ENCODE measurements at places on chromosomes 5 and 9.
A peak's percentile ranks its signal among the peaks of the same experiment; 100 is the strongest.

DNA sequence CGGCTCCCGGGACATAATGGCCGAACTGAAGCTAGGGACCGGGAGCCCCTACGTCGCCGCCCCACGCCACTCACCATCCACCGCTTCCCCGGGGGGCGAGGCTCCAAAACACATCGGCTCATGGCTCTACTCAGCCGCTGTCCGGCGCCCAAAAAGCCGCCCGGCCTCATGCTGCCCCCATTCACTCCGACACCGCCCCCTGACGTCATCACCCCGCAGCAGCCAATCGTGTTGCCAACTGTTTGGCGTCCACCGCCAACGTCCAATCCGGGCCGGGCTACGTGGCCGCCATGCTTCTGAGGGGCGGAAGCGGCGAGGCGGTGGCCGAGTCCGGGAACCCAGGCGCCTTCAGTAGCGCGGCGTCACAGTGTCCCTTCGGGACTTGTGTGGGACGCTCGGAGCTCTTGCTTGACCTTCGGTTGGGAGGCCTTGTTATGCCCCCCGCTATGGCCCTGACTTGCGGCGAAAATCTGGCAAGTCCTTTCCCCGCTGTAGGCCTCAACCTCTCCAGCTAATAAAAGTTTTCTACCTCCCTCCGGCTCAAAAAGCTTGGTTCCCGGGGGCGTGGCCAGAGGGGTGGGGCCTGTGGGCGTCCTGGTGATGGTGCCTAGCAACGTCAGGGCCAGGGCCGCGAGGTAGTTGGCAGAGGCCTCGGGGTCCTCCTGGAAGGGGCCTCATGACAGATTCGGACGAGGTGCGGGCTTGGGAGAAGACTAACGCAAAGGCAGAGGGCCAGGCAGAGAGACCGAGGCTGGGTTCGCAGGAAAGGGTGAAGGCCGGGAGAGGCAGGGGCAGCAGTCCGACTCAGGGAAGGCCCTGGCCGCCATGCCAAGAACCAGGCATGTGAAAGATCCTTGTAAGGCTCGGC is at the start of the genes PTRH1 and TTC16:
PTRH1 (minus strand) TSS at position 194 of the 868 bp plus-strand sequence; CDS start at position 170, 24 bp downstream.
TTC16 (plus strand) TSS at position 610 of the 868 bp plus-strand sequence; CDS start at position 677, 67 bp downstream.
- peak; percentile 98 for DNase-seq

GRCh38 chr5:3595006-3595961 is at the start of gene IRX1:
Gene IRX1 (plus strand): TSS chr5:3595832. CDS start chr5:3596106, 274 bp downstream.
- no peak for DNase-seq

DNA sequence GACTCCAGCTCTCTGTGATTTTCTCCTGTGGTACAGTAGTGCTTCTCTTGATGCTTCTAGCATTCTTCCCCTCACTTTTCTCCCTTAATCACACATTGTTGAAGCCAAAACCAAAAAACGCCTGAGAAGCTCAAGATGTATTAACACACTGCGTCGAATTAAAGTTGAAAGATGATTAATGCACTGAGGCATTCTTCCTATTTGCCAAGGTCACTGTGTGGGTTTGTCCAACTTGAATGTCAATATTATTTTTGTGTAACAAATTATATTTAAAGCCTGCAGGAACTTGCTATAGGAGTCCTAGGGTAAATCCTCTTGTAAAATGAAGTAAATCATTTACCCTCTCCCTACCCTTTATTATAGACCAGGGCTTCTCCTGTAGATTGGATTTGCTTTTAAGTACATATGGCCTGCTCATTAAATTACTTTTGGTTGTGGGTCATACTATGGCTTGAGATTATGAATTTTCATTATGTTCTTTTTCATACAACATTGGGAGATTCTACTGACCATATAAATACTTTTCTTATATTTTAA is 68.1 kb downstream of the GDA start:
- no peak for DNase-seq

DNA sequence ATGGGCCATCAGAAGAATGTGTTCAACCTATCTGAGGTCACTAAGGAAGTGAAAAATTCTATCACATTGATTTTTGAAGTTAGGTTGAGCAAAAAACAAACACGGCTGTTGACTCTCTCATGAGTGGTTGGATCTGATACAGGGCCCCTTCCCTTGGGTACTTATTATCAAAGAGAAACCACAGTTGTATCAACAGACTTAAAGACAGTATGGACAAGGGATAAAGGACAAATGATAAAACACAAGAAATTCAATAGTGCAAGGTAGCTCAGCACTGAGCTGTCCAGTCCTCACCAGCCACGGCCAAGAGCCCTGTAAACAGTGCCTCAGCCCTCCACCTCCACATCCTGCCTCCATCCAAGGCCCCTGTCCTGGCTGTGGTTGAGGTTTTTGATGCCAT is 86.9 kb downstream of the UBE2QL1 start:
- no peak for DNase-seq

- no peak for DNase-seq
Observed at GRCh38 chr9:136170006-136170901, 34.7 kb downstream of the LHX3 start.

- no peak for DNase-seq
Observed at GRCh38 chr9:14906000-14906399, 4.2 kb downstream of the FREM1 start.

- DNase-seq: no peak
Observed at GRCh38 chr9:76018235-76018634, 127.8 kb downstream of the PCSK5 start.

GRCh38 chr5:178808886-178809285 is 50.9 kb upstream of the ZNF354B start:
- no peak for DNase-seq

GRCh38 chr5:63050916-63051315 is 472.3 kb downstream of the LRRC70 start:
- no peak for DNase-seq

GRCh38 chr5:51811883-51812471 is 428.7 kb downstream of the ISL1 start:
- DNase-seq: no peak

- DNase-seq: no peak
Observed at GRCh38 chr5:178108966-178109365, 4.4 kb upstream of the N4BP3 start.

DNA sequence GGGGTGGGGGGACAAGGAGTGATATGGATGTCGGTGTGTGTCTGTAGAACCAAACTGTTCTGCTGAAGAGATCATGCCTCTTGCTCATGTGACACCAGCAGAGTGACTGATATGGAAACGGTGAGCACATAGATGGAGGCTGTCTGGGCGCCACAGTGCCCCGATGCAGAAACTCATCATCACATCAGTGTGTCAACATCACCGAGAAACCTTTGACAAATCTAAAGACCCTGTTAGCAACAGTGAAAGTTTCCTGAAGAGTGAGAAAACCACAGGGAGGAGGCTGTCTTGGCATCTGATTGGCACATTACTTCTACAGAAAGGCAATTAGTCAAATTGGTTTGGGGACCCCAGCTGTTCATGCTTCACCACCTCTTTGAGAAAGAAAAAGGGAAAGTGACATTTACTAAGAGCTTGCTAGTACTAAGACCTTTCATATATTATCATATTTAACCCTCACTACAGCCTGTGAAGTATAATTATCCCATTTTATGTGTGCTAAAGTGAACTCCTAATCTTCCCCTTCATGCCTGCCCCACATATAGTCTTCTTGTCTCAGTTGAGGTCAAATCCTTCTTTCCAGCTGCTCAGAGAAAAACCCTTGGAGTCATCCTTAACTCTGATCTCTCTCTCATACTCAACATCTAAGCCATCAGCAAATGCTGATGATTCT is 25.6 kb downstream of the CSF2 start:
- DNase-seq: no peak

GRCh38 chr5:177495243-177496060 is 2.0 kb downstream of the PDLIM7 start:
- DNase-seq: peak; percentile 79

- DNase-seq: no peak
Observed at GRCh38 chr9:132562306-132562573, 20.2 kb upstream of the BARHL1 start.

DNA sequence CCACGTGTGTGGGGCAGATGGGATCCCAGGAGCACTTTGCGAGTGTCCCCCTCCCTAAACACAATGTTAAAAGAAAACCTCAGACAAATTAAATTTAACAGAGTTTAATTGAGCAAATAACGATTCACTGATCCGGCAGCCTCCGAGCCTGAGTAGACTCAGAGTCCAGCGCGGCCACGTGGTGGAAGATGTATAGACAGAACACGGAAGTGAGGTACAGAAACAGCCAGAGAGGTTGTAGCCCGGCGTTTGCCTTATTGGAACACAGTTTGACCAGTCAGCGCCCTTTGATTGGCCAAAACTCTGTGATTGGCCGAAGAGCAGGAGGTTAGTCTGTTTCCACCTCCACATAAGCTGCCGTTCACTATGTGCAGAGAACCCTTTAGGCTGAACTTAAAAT is 363.0 kb upstream of the IRX2 start:
- no peak for DNase-seq

GRCh38 chr5:82365026-82365425 is 86.9 kb upstream of the RPS23 start:
- no peak for DNase-seq

- DNase-seq: no peak
Observed at GRCh38 chr5:165079389-165079788, 1574.0 kb downstream of the MAT2B start.

GRCh38 chr5:89595056-89595455 is 712.1 kb upstream of the MEF2C start:
- no peak for DNase-seq

DNA sequence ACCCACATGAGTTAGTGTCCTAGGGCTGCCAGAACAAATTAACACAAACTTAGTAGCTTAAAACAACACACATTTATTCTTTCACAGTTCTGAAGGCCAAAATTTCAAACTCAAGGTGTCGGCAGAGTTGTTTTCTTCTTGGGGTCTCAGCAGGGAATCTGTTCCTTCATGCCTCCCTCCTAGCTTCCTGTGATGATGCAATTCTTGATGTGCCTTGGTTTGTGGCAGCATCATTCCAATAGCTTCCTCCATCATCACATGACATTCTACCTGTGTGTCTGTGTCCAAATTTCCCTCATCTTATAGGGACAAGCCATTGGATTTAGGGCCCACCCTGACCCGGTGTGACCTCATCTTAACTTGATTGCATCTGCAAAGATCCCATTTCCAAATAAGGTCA is 12.2 kb upstream of the SLC25A48 start:
- no peak for DNase-seq

DNA sequence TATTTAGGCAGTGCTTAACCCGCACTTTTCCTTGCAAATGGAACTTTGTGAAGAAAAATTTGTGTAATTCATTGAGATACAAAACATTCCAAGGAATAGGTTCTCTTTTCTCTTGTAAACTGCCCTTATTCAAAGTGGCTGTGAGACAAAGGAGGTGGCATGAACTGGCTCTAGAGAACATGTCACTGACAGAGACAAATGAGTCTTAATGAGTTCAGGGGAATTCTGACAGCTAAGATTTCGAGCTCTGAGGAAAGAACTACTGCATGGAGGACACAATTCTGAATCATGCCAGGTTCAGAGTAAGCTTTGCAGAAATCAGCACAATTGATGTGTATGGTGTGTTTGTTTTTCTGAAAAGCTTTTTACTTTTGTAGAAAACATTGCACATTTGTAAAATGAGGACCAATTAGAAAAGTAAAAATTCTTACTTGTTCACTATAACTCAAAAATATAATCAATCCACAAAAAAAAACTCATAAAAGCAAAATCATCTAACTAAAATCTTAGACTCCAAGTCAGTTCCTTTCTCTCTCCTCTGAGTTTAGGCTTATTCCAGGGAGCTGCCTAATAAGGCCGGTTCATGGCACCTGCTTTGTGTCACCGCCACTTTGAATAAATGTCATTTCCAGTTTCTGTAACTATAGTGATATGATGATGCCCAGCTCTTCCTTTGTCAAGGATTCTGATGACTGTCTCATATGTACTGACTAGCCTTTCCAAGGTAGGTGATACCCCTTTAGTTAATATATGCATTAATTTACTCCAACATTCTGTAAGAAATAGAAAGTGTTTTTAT is 163.2 kb downstream of the HCN1 start:
- DNase-seq: no peak

GRCh38 chr5:60997721-60998120 is 52.7 kb downstream of the NDUFAF2 start:
- no peak for DNase-seq

DNA sequence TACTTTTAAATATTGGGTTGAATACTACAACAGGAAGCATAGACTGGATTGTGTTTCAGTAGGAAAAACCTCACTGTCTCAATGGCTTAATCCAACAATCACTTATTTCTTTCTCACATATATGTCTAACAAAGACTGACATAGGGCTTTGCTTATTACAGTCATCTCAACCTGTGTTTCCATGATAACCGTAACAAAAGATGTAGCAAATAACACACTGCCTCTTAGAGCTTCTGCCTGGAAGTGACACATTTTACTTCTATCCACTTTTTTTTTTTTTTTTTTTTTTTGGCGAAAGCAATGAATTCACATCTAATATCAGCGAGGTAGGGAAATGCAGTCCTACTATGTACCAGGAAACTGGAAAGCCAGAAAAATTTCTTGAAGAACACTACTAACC is 204.9 kb upstream of the CDKN2B start:
- DNase-seq: no peak

DNA sequence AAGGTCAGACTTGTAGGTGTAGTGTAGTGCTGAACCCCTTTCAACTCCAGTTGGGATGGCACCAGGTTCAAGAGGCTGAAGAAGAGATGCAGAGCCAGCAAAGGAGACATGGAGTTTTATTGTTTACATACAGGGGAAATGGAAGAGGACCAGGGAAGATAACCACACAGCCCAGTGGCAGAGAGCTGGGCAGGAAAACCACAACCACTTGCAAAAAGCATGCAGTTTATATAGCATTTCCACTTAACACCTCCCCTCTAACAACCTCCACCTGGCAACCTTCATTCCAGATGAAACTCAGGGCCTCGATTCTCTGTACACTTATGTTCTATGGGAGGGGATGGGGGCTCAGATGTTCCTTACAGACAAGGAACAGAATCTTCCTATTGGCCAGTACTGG is 56.9 kb downstream of the SNX24 start:
- no peak for DNase-seq

GRCh38 chr9:34589636-34590380 is at the start of gene CNTFR:
Gene CNTFR (minus strand): TSS chr9:34589724. CDS start chr9:34568981, 20,743 bp downstream.
- DNase-seq: peak; percentile 75
